Stimulated activated CD4-positive, alpha-beta T cell treated with anti-CD3 and anti-CD28 coated beads, Interleukin-4, amount 100 ng/mL, for 4 hours (primary cell): ENCODE measurements at places on chromosomes 11 and 22.

- no peak for DNase-seq
Measured at GRCh38 chr11:77884186-77884828, 63.4 kb downstream of the AAMDC start.

DNA sequence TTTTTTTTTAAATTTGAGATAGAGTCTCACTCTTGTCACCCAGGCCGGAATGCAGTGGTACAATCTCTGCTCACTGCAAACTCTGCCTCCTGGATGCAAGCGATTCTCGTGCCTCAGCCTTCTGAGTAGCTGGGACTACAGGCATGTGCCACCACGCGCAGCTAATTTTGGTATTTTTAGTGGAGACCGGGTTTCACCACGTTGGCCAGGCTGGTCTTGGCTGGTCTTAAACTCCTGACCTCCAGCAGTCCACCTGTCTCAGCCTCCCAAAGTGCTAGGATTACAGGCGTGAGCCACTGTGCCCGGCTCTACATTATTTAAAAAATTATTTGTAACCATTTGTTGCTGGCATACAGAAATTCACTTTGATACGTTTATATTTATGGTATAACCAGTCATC, 18.6 kb downstream of the EP300 start:
- DNase-seq = no peak

GRCh38 chr11:84886344-84886743, 740.8 kb downstream of the DLG2 start:
- DNase-seq = no peak

DNA sequence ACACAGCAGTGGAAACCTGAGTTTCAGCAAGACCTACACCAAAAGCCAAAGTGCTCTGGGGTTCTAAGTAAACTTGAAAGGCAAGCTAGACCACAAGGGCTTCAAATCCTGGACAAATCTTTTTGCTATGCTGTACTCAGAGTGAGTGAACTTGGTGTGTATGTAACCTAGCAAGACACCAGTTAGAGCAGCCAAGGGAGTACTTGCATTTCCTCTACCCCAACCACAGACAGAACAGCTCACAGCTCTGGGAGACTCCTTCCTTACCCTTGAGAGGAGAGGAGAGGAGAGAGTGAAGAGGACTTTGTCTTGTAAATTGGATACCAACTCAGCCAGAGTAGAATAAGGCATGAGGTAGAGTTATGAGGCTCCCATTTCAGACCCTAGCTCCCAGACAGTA, 71.4 kb downstream of the CTSC start:
- no peak for DNase-seq

DNA sequence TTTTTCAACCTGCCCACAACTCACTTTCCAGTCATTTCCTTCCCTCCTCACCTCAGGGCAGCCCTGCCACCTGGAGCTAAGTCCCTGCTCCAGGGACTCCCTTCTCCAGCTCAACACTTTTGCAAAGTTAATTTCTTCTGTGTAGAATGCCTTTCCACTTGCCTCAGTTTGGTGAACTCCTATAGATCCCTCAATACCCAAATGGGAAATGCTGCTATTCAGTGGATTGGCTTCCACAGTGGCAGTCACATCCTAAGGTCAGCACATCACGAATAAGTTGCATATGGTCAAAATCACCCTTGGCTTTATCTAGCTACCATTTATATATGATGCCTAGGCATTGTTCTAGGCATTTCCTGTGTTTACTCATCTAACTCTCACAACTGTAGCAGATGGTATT, 23.6 kb downstream of the GDPD5 start:
- no peak for DNase-seq

- DNase-seq = no peak
Measured at GRCh38 chr22:36010090-36010489, 18.5 kb downstream of the RBFOX2 start.

DNA sequence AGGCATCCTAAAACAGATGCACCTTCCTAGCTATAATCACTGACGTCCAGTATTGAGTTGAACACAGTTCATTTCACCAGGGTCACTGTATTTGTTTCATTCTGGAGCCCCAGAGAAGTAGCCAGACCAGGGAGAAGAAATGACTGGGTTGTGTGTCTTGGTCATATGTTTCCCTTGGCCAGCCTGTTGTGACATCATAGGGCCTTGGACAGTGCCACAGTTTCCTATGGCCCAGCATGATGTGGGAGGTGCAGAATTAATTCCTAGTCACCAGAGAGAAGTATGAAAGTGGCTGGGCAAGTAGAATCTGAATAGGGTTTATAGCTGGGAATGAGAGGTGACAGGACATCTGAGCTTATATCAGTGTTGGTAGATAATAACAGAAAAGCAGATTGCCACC, 84.0 kb upstream of the ZBED5 start:
- DNase-seq = no peak
